SW 1271 (cell line): ENCODE measurements at places on chromosomes 5 and 9.
A peak's percentile ranks its signal among the peaks of the same experiment; 100 is the strongest.

DNA sequence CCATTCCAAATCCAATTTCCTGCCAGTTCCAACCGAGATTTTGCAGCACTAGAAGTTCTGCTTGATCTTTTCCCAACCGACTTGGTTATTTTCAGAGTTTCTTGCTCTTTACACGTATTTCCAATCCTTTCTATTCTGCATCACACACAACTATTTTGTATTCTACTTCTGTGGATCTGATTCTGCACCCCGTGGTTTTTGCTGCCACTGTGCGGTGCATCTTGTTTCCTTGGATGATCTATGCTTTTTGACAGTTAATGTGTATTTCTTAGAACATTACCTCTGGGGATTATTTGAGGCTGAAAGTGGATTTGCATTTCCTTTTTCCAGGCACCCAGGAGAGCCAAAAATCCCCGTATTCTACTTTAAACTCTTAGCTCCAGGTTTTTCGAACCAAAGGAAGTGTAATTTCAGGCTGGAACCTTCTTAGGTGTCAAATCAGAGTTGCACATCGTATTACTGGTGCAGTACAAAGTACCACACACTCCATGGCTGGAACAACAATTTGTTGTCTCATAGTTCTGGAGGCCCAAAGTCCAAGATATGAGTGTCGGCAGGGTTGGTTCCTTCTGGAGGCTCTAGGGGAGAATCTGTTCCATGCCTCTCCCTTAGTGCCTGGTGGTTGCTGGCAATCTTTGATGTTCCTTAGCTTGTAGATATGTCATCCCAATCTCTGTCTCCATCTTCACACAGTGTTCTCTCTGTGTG is 14.7 kb upstream of the SARDH start:
- no peak for DNase-seq

GRCh38 chr5:96388176-96388575 is 44.9 kb downstream of the PCSK1 start:
- no peak for DNase-seq

GRCh38 chr9:20224756-20225155 is 397.5 kb downstream of the MLLT3 start:
- no peak for DNase-seq

GRCh38 chr5:137348759-137349158 is 150.4 kb downstream of the SPOCK1 start:
- no peak for DNase-seq

DNA sequence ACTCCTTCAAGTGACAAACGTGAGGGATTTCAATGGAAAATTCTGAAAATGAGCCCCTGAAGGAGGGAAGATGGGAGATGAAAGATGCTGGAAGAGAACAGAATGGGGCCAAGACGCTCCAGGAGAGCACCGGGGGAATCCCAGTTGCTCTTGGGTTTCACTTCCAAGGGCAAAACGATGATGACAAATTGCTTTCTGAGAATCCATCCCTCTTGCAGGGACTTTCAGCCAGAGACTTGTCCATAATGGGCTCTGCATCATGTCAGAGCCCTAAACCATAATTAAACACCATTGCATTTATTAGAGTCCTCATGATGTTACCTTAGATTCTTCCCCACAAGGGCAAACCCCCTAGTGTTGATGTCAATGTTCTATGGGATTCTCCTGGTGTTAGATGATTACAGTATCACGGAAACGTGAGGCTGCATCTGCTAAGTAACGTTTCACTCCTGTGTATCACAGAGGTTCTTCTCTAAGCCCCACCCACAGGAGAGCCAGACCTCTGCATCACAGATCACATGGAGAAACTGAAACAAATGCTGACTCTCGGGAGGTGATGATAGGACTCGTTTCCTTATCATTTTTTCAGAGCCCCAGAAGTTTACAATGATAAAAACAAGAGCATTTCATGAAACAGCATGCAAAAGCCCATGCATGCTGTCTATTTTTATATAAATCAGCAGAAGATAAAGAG is 114.4 kb downstream of the TENT4A start:
- no peak for DNase-seq

GRCh38 chr9:33225319-33226147 is 14.4 kb upstream of the SPINK4 start:
- DNase-seq = peak; percentile 48

GRCh38 chr5:115840873-115841272 is 492 bp downstream of the ATG12 start:
- no peak for DNase-seq

- no peak for DNase-seq
These were observed 246.0 kb downstream of the CWC27 start for GRCh38 chr5:65014769-65015168.

- no peak for DNase-seq
These were observed 21.5 kb downstream of the FAM151B start for GRCh38 chr5:80509362-80509761.

DNA sequence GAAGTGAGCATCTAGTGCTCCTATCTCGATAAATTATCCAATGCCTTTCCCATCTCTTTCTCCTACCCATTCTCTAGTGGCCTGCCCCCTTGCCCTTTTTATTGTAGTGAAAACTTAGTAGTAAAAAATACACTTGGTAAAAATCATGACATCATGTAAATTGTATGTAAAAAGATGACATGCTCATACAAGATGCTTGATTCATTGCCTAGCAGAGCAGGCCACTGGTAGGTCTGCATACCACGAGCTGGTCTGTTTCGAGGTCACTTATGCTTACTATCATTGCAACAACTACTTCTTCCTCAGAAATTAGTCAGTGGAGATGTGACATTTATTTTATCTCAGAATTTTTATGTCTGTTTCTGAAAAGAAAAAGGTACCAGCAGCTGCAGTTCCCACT is 177.3 kb downstream of the C9orf152 start:
- DNase-seq = peak; percentile 36

DNA sequence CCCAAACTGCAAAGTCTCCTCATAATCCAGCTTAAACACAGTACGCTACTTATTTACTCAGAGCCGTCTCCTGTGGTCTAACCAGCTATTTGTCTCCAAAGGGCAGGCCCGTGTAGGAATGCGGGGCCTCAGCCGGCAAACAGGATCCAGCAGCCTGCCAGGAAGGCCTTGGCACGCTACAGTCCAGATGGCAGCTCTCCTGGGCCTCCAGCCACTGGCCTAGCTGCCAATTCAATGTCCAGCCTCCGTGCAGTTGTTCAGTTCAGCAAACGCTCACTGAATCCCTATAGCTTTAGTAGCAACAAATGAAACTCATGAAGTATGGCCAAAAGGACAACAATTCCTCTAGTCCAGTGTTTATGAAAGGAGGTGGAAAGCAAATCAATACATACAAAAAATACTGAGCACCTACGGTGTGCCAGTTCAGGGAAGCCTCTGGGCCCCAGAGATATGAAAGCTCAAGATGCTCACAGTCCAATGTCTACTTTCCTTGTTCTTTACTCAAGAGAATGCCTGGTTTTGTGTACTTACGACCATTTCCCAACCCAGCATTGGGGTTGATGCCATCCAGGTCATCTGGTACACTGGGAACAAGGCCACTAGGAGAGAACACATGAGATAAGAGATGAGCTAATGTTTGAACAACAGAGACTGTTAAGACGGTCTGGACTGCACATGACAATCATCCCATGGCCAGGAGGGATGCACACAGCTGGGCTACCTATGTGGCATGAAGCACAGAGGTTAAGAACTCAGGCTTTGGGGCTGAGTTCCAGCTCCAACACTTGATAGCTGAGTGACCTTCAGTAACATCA is 8.3 kb downstream of the CDK5RAP2 start:
- DNase-seq = no peak

- no peak for DNase-seq
These were observed 287.4 kb upstream of the ARRDC3 start for GRCh38 chr5:91670563-91670962.

GRCh38 chr5:128490761-128491160 is 47.3 kb downstream of the FBN2 start:
- no peak for DNase-seq

DNA sequence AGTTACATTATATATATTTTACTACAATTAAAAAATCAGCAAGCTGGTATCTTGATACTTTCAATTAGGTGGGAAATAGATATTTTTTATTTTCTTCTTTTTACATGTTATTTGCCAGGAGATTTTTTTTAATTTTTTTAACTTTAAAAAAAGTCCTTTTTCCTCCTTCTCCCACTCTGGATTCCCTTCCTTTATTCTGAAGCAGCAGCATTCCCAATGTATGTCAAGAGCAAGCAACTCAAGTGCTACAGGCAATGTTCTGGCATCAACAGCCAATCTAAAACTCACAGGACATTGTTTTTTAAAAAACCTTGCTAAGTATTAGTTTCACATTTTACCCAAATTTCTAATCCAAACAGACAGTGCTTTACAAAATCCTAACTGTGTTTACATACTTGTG is 41.4 kb downstream of the GOLPH3 start:
- DNase-seq = no peak
